EL (cell line): ENCODE measurements at places on chromosomes 7 and 10.

DNA sequence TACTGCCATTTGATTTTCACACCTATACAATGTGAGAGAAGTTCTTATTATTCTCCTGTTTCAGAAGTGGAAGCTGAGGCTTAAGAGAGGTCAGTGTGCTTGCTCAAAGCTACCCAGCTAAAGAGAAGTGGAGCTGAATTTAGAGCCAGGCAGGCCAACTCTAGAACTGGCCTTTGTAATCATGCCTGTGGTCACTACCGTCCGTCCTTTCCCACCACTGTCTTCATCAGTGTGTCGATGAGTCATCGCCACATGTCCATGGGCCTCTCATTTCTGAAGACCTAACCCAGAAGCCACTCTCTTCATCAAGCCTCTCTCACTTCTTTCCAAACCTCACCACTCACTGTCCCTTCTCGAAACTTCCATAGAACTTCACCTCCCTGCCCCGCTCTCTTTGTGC is 237.8 kb downstream of the KIAA1217 start:
- DNase-seq: peak; percentile 96

DNA sequence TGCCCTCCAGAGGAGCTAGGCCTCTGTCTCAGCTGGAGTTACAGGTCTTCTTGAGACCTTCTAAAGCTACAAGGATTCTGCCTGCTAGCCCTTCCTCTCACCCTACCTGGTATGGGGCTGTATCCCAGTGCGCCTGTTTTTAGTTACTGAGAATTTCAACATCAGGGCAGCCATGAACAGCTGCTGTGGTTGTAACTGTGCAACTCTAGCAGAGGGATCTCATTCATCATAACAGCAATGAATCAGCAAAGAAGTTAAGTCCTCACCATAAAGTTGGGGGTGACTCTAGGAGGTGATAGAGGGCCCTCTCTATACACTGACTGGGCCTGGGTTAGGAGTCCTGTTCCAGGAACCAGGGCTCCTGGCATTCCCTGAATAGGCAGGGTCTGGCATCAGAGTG is 14.0 kb upstream of the CDH23 start:
- DNase-seq: no peak

- DNase-seq: peak; percentile 48
Measured at GRCh38 chr7:32072397-32072796, 2.2 kb upstream of the PDE1C start.

DNA sequence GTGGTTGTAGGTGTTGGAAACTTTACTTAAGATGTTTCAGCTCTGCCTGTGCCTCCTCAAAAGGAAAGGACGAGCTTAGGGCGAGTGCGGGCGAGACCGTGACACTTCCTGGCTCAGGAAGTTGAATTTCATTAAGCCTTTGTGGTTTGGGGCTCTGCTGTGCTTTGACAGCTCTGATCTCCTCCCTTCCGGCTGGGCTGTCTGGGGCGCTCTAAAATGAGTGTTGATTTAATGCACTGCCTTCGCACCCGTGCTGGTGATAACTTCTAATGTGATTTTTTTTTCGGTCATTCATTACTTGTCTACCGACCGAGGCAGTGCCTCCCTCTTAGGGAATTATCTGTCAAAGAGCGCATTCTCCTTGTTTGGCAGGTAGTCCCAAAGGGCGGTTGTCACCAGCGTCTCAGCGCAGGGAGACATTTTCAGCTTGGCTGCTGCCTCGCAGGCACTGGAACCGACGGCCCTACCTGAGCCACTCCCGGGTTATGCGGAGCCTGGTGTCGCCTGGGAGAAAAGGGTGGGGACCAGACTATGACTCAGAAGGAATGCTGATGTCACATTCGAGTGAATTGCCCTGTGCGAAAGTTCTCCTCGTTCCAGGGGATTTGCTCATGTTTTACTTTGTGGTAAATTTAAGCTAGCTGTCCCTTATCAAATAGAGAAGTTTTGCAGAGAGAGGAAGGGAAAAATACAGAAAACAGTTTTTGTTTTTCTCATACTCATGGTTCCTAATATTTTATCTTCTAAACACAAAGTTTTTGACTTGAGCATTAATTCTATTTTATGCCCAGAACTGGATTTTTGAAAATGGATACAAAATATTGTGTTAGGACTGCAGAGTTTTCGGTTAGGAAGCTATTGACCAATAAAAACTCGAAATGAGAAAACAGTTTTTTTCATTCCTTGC is 920 bp downstream of the TES start:
- peak; percentile 89 for DNase-seq

- no peak for DNase-seq
Measured at GRCh38 chr10:99573790-99574189, 41.0 kb downstream of the NKX2-3 start.

DNA sequence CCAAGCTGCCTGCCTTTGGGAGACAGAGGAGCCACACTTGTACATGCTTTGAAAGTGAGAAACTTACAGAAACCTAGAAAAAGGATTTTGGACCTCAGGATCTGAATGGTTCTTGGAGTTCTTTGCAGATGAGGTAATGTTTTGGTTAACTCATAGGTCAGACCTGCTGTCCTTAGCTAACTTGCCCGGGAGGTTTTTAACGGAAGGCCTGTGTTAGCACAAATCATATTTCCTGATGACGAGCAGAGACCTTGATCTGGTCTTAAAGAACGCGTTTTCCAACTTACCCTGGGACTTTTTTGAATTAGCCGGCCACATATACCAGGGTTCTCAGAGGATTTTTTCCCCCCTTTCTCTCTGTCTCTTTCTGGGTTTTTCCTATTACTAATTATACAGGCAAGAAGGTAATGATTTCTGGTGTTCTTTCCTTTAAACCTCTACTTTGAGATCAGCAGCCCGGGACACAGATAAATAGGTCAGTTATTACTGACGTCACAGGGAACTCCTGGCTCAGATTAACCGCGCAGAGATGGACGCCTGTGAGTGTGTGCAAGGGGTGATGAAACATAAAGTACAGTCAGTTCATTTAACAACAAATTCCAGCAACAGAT is 101.7 kb upstream of the KLF6 start:
- peak; percentile 97 for DNase-seq

DNA sequence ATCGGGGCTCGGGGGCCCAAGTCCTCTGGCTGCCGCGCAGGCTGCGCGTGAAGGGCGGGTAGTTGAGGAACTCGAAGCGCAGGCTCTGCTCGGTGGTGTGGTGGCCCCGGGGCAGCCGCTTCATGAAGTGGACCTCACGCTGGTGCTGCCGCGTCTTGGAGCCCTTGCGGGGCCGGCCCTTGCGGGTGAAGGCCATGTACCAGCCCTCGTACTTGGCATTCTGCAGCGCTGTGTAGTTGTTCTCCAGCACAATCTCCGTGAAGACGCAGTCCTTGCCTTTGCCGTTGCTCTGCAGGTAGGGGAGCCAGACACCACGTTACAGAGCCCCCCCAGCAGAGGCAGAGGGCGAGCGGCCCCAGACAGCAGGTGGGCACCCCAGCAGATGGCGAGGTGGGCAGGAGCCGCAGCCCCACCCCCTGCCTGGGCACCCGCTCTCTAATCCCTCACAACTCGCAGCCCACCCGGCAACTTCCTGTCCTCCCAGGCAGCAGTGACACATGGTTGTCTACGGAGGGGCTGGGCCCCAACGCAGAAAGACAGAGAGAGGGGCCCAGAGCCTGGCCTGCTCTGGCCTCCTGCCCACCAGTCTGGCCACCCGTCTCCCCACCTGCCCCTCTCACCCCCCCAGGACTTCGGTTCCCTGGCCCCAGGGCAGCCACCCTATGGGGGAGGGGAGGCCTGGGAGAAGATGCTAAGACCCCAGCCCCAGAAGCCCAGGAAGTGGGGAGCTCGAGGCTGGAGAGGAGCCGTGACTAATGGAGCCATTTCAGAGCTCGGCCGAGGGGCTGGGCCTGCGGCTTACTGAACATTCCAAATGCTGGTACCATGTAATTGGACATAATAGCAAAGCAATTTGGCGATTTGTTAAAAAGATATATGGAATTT is 5.3 kb downstream of the FGF8 start:
- DNase-seq: no peak

GRCh38 chr7:108193594-108194498 is 63.7 kb upstream of the LAMB4 start:
- DNase-seq: no peak

DNA sequence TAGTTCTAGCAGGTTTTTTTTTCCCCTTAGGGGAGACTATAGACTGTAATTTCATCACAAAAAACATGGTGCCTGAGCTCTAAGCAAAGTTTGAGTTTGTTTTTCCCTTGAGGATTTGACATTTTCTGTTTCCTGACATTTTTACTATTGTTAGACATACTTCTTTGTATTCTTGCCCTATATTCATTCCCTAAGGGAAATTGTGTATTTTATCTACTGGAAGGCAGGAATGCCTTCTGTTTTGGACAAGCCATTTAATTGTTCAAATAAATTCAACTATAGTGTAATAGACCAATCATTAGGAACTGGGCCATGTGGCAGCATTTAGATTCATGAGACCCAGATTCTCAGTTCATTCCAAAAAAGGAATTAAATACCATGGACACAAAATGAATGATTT is 335.0 kb downstream of the EXOC4 start:
- DNase-seq: no peak

DNA sequence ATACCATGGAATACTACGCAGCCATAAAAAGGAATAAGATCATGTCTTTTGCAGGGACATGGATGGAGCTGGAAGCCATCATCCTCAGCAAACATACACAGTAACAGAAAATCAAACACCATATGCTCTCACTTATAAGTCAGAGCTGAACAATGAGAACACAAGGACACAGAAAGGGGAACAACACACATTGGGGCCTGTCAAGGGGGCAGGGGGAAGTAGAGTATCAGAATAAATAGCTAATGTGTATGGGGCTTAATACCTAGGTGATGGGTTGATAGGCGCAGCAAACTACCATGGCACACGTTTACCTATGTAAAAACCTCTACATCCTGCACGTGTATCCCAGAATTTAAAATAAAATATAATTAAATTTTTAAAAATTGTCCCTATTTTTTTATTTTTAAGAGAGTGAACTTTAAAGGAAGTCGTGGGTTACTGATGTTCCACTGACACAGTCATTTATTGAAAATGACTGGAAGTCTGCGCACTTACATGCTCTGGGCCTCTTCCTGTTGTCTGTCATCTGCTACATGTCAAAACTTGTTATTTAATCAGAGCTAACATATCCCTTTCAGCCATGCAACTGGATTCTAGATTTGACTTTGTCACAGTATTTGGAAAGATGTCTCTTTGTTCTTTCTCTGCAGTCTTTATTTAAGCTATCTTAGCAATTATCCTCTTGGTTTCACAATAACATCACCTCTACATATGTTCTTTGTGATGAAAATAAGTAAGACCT is 73.7 kb upstream of the ABCB5 start:
- no peak for DNase-seq

GRCh38 chr7:79612022-79612421 is 158.6 kb upstream of the MAGI2 start:
- no peak for DNase-seq

DNA sequence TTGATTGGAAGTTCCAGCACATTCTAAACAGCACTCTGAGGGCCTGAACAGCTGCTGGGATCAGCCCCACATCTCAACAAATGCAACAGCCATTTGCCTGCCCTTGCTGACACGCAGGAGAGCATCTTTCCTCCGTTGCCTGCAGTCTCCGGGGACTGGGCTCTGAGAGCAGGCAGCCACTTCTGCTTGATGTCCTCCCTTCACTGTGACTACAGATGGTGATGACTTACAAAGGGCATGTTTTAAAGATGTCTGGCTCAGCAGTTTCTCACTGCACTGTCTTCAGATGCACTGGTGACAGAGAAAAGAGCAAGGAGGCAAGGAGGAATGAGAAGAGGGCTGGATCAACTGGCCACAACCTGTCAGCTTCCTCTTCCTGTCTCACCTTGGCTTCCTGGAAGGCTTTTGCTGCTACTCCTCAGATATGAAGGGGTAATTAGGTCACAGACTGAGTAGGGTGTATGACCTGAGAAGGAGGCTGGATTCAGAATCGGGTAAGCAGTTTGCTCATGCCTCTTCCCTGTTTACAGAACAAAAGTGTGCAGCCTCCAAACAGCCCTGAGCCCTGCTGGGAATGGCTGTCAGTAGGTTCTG is 143.5 kb upstream of the GHITM start:
- no peak for DNase-seq

DNA sequence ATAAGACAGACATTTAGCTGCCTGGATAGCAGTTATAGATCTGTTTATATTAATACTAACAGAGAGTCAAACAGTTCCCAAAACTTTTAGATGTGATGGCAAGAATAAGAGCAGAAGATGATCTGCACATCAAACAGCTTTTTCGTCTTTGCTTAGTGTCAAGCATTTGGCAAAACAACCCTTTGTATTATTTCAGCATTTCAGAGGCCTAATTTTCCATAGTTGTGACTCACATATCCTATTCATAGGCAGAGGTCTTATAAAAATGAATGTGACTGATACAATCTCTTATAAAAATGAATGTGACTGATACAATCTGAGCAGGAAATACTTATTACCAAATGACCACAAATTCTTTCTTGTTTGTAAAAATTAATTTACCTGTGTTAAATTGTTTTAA is 71.2 kb downstream of the LRRTM3 start:
- DNase-seq: no peak

GRCh38 chr7:794671-795329 is 37.5 kb upstream of the SUN1 start:
- no peak for DNase-seq

DNA sequence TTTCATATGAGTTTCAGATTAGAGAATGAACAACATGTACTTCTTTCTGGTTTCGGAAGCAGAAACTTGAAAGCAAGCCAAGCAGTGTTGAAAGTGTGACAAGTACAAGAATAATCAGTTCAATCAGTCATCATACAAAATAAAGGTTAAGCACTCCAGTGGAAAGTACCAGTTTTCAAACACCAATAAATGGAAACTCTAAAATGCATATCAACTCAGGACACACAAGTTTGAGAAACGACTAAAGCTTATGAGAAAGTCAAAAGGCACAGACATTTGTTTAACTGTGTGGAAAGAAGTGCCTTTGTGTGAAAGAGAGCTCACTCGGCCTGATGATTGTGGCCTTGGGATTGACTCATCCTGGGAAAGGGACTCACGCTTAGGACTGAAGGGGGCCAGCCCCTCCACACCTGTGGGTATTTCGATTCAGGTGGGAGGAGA is 60.6 kb upstream of the AKR1C1 start:
- no peak for DNase-seq

DNA sequence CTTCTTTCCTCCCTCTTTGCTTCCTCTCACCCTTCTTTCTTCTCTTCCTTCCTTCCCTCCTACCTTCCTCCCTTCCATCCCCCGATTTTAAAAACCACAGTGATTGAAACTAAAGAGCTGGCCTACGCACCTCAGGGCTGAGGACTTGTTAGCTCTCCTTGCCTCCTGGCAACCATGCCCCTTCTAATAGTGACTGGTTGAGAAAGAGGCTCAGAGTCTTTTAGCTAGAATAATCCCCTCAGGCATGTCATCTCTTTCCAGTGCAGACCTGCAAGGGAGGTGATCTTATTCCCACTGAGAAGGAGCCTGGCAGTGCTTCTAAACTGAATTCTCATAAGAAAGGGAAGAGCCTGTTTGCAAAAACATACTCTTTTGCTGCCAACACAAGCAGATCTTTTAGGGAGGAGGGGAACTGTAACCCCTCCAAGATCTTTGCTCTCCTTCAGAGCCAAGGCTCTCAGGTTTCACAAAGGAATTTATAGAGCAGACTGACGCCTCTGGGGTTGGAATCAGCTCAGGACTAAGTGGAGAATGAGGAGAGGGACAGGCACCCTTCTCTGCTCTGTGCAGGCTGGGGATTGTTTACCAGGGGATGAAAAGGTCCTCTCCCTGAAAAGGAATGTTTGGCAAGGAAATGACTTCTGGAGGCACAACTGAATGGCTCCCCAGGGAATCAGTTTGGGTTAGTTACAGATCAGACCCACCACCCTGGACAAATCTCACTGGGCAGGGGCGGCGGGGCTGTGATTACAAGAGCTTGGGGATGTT is 9.4 kb upstream of the ANKRD1 start:
- DNase-seq: peak; percentile 88
